ENCODE measurements at places on chromosomes 6 and 20. TPM values are rescaled to one million over a fixed set of nuclear protein-coding genes. Genes with fewer than 3 reads are reported as not detected.

The LGSN gene
- total RNA-seq = not detected

The STMN3 gene
- total RNA-seq = 34.2 TPM

The B3GAT2 gene
- total RNA-seq = not detected

The CST5 gene
- total RNA-seq = 0.26 TPM

The CLIC5 gene
- total RNA-seq = not detected

- no peak for DNase-seq
Measured at GRCh38 chr6:52243282-52243893, 912 bp downstream of the IL17F start.

DNA sequence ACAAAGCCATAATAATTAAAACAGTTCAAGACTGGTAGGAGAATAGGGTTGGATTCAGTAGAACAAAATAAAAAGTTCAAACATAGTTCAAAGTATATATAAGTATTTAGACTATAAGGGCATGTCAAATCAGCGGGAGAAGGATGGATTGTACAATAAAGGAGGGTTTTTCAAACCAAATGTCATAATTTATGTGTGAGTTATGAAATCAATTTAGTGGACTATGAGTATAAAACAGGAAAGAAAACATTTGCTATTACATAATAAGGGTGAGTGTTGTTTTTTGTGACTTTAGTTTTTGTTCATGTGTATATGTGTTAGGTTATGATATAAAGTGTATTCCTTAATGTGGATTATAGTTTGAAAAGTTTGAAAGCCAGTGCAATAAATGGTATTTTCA is 10.6 kb downstream of the ORC3 start:
- DNase-seq = no peak

GRCh38 chr6:130980310-130981032 is 82.6 kb downstream of the EPB41L2 start:
- no peak for DNase-seq

- no peak for DNase-seq
Measured at GRCh38 chr6:111987295-111987694, 66.6 kb upstream of the CCN6 start.

DNA sequence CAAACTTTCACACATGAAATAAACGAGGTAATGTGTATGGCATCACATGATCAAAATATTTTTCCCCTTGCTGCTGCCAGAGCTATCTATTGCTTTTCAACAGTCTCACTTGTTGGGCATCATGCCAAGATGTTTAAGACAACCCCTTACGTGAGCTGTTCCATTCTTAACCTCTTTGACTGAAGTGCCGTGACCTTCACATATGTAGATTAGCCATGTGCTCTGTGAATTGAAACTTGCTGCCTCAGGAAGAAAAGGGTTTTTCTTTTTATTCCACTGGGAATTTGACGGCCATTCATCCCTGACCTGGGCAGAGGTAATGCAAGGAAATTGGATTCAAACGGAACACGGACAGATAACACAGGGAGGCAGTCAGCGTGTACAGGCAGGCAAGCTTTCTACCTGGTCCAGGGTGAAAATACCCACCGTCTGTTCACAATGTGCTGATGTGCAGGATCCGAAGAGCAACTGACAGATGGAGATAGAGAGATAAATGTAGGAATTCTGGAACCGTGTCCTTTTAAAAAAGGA is 14.2 kb downstream of the ARID1B start:
- peak; percentile 84 for DNase-seq

- no peak for DNase-seq
Measured at GRCh38 chr20:31979713-31980426, 11.9 kb downstream of the XKR7 start.

- no peak for DNase-seq
Measured at GRCh38 chr6:18147160-18147559, 7.7 kb downstream of the TPMT start.

GRCh38 chr6:151679081-151679480 is 128.4 kb upstream of the ESR1 start:
- no peak for DNase-seq

Measured in SK-MEL-5 (cell line).